ENCODE measurements at places on chromosomes 13 and 19. TPM values are rescaled to one million over a fixed set of nuclear protein-coding genes. Genes with fewer than 3 reads are reported as not detected.

The DAND5 gene
- total RNA-seq: 0.34 TPM

DNA sequence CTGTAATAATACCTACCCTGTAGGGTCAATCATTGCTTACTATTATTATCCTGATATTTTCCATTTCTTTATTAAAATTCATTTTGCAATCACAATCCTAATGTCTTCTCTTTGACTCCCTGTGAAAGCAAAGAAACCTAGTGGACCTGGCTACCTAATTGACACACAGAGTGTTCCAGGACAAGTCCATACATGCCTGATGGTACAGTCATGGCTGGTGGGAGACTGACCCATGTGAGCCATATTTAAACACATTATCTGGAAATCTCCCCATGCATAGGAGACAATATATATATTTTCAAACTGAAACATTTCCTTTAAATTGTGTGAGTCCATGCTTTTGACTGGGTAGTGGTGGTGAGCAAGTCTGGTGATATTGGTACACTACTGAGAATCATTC is 230.6 kb upstream of the DACH1 start:
- no peak for DNase-seq

DNA sequence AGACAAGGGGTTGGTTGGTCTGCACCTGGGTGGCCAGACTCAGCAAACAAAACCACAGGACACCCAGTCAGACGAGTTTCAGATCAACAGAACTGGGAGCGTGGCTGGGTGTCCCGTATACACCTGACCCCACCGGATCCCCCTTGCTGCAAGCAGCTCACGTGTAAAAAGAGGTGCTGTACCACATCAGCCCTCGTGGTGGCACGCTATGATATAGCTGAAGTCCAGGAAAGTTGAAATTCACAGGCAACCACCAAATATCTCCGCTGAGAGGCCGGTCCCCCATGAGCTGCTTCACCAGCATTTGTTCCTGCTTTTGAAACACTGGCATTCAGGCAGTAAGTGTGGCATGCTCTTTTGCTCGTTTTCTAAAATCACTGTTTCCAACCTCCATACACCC is 92.3 kb downstream of the TUBA3C start:
- DNase-seq: no peak

The TSKS gene
- 1.1 TPM for total RNA-seq

GRCh38 chr19:31146015-31146414 is 203.2 kb downstream of the TSHZ3 start:
- DNase-seq: no peak

- no peak for DNase-seq
Measured at GRCh38 chr13:104580931-104581330, 1514.7 kb upstream of the SLC10A2 start.

DNA sequence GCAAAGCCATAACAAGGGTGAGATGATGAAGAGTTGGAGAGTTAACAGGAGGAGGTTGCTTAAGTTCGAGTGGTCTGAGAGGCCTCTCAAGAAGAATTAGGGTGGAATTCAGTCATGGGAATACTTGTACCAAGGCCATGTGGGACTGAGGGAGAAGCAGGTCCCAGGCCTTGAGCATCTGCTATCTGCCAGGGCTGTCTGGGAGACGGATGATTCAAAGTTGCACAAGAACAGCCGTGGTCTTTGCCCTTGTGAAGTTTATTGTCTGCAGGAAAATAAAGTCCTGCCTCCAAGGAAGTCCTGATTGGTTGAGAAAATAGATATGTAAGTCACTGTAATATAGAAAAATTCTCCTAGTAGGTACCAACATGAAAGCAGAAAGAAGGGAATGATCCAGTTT is 178.8 kb upstream of the RFC3 start:
- DNase-seq: no peak

GRCh38 chr19:5775668-5776309 is 8.8 kb downstream of the PRR22 start:
- no peak for DNase-seq

The ZNF134 gene
- total RNA-seq: 17.1 TPM

The ADM5 gene
- total RNA-seq: 4.4 TPM

The FGF22 gene
- not detected for total RNA-seq

The NOTCH3 gene
- not detected for total RNA-seq

- no peak for DNase-seq
Measured at GRCh38 chr19:31127134-31127967, 221.9 kb downstream of the TSHZ3 start.
